ENCODE measurements at places on chromosomes 7 and 10.

DNA sequence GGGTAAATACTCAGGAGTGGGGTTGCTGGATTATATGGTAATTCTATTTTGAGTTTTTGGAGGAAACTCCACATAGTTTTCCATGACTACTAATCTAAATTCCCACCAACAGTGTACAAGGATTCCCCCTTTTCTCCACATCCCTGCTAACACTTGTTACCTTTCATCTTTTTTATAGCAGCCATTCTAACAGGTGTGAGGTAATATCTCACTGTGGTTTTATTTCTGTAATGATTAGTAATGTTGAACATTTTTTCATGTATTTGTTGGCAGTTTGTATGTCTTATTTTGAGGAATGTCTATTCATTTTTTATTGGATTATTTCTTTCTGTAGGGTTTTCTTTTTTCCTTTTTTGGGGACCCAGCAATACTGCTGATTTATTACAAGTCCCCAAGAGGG, 14.9 kb downstream of the TAF3 start:
- no peak for DNase-seq

DNA sequence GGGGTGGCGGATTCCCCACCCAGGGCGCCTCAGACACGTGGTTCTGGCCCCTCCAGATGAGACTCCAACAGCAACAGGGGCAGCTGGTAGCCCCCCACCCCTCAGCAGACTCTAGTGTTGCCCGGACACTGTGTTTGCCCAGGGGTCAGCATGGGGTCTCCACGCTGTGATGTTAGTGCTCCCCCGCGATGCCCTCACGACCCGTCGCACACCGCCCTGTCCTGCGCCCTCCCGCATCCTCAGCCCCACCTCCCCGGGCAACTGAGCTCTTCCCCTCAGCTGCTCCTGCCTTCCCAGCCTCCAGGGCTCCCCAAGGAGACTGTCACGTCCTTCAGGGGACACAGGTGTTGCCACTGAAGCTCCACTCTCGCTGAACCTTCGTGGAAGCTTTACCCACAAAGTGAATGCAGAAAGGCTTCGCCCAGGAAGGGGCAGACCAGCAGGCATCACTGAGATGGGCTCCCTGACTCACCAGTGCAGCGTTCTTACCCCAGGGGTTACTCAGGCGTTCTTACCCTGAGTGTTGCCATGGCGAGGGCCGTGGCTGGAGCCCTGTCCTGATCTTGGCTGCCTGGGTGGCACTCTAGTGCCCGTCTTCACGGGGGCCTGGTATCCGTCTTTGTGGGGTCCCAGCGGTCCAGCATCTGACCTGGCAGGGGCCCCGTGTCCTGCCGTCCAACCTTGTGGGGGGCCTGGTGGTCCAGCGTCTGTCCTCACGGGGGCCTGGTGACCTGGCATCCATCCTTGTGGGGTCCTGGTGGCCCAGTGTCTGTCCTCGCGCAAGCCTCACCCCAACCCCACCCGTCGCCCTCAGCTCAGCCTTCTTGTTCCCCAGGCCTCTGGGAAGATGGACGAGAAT, 14.6 kb downstream of the DPYSL4 start:
- no peak for DNase-seq

DNA sequence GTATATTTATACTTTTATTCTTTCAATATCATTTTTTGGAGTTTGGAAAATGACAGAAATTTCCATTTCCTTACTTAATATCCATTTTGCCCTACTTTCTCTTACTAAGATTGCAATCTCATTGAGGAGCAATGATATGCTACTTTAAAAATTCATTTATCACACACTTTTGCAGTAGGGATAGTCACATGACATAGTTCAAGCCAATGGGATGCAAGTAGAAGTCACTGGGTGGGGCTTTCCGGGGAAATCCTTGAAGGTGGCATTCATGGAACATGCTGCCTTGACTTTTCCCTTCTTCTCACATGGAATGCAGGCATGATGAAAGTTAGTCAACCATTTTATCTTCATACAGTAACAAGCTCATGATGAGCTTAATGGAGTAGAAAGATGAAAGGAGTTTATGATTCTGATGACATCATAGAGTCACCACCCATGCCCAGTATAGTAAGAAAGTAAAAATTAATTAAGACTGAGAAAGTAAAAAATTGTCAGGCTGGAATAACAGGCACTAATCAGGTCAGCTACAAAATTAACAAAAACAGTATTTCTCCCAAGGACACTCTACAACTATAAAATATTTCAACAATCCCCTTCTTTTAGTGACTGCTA, 33.4 kb downstream of the IQUB start:
- DNase-seq, result no peak

GRCh38 chr10:107859065-107859464, 694.6 kb upstream of the SORCS1 start:
- no peak for DNase-seq

GRCh38 chr7:36202398-36202797, 49.3 kb downstream of the EEPD1 start:
- no peak for DNase-seq

GRCh38 chr10:126701526-126701925, 31.0 kb upstream of the C10orf90 start:
- no peak for DNase-seq

GRCh38 chr10:103800789-103801540, 54.4 kb downstream of the SH3PXD2A start:
- no peak for DNase-seq
